ENCODE measurements at places on chromosomes 5 and 9.

DNA sequence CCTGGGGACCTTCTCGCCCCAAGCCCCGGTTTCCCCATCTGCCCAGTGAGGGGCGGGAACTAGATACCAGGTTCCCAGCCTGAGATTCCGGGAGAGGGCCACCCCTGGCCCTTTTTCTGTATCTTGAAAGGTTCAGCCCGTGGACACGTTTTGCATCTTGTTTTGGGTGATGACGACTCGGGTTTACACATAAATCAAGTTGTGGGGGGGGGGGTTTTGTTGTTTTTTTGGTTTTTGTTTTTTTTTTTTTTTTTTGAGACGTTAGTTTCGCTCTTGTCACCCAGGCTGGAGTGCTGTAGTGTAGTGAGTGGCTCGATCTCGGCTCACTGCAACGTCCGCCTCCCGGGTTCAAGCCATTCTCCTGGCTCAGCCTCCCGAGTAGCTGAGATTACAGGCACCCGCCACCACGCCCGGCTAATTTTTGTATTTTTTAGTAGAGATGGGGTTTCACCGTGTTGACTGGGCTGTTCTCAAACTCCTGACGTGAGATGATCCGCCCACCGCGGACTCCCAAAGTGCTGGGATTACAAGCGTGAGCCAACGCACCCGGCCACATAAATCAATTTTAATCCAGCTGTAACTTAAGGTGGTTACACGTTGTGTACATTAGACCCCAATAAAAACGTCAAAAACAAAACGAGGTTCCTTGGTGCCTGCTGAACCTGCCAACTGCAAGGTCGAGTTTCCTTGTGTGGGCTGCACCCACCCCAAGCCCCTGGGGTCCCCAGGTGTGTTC is 1.1 kb upstream of the BRD3 start:
- DNase-seq = no peak

GRCh38 chr5:14464096-14464495 is 117.5 kb upstream of the OTULINL start:
- no peak for DNase-seq

DNA sequence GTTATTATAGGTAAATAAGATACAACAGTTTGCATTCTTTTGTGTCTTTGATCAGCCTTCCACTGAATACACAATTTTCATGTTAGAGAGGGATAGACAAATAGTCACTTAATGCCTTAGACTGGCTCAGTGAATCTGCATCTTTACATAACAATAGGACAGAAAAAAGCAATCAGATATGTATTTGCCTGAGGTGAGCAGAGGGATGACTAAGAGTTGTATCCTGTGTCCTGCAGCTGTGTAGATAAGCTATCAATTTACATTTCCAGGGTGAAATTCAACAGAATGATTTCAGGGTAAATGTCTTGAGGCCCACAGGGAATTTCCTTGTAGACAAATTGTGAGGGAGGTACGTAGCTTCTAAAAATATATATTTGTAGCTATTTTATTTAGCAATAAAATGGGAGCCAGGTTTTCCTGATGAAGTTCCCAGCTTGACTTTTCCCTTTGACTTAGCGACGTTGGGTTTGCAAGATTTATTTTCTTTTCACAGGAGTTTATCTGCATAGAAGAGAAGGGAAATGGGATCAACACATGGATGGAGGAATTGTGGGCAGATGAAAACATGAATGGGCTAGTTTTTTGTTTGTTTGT is 586.1 kb upstream of the CDH6 start:
- no peak for DNase-seq

GRCh38 chr9:130786526-130786925 is 48.5 kb upstream of the ABL1 start:
- DNase-seq = no peak

DNA sequence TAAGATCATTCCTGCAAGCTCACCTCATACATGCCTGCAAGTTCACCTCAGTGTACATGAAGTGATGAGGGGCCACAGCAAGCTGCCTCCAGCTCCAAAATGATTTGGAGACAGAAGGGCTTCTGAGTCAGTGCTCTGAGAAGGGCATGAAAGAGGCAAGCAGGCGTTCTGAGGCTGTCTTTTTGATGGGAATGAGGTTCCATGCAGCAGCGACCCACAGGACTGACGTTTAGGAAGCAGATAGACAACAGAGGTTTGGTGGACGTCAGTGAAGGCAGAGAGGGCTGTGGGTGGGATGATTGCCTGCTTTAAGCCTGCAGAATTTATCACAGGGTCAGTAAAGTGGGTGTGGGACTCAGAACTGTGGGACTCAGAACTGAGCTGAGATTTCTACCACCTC is 8.9 kb upstream of the SMIM32 start:
- no peak for DNase-seq

DNA sequence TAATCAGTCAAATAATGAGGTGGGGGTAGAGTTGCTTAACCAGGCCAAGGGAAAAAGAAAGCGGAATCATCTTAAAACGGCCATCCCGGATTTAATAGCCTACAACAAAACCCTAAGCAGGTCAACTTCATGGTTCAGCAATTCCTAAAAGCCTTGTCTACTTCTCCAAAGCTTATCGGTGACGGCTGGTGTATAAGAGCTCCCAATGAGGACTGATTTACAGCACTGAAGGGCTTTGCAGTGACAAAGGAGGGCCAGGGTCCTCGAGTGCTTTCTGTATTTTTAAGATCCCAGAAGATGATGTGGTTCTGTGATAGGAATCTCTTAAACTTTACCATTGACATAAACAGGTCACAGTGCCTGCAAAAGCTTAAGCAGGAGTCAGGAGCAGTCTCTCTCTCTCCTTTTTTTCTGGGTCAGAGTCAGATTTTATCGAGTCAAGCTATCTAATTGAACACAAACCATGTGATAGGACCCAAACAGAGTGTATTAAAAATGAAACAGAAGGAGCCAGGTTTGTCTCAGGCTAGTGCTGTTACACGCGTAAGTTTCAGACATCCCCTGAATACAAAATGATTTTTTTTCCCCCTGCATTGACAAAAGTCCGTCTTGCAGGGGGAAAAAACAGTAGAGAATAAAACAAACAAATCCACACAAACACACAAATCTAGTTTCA is 663.6 kb upstream of the ZNF608 start:
- DNase-seq = no peak

DNA sequence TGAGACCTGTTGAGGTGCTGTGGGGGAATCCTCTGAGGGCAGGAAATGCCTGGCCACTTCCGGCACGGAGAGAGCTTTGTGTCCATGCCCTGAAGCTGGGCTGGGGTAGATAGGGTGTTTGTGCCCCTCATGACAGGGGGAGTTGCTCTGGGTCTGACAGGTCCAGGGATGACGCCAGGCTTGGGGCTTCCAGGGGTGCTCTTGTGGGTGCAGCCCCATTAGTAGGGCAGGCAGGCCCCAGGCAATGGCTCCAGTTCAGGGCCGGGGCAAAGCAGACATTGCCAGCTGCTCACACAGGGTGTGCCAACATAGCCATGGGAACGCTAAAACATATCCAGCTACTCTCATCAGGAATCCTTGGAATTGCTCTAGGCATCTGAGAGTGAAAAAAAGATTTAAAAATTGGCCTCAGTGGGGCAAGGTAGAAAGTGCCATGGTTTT is 21.1 kb downstream of the PITX1 start:
- DNase-seq = no peak

DNA sequence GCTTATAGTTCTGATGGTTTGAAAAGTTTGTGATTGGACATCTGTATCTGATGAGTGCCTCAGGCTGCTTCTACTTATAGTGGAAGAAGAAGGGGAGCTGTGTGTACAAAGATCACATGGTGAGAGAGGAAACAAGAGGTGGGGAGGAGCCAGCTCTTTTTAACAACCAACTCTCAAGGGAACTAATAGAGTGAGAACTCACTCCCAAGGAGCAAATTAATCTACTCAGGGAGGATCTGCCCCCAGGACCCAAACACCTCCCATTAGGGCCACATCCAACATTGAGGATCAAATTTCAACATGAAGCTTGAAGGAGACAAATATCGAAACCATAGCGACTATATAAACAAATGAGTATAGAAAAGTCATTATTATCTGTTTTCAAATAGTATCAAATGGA is 64.7 kb upstream of the PRLR start:
- DNase-seq = no peak

GRCh38 chr9:72912476-72913381 is 40.1 kb downstream of the ALDH1A1 start:
- no peak for DNase-seq

- DNase-seq = no peak
These were observed 78.5 kb downstream of the LMX1B start for GRCh38 chr9:126692041-126692758.

DNA sequence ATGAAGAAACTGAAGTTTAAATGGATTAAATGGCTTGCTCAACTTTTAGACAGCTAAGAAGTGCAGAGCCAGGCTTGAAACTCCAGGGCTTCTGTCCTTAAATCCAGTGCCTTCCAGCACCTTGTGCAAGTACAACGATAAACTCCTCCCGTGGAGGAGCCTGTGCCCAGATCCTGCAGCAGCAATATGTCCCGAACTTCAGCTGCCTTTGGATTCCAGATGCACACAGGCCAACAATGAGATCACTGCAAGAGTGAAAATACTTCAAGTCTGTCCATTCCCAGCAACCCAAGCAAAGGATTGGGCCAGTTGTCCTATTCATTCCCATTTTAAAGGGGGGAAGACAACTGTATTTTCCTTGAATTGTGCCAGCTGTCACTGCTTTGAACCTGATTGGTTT is 199.6 kb downstream of the CRB2 start:
- no peak for DNase-seq

DNA sequence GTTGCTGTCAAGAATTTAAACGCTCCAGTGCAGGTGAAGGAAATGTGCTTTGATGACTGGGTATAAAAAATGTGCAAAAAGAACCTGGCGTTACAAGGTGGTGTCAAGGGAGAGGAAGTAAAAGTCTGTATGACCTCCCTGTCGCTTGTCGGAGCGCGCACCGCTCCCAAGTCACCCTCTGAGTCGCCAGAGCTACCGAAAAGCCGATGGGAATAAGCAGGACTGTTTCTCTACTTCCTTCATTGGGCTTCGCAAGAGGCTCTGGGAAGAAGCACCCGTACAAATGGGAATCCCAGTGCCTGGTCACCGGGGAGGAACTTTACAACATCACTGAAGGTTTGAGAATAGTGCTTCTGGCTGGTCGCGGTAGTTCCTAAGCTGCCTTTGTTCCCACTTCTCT is 1.3 kb upstream of the DMRT2 start:
- no peak for DNase-seq

- no peak for DNase-seq
These were observed 222.7 kb upstream of the PRR16 start for GRCh38 chr5:120241400-120241799.

GRCh38 chr5:83482961-83483360 is 11.4 kb downstream of the VCAN start:
- no peak for DNase-seq

DNA sequence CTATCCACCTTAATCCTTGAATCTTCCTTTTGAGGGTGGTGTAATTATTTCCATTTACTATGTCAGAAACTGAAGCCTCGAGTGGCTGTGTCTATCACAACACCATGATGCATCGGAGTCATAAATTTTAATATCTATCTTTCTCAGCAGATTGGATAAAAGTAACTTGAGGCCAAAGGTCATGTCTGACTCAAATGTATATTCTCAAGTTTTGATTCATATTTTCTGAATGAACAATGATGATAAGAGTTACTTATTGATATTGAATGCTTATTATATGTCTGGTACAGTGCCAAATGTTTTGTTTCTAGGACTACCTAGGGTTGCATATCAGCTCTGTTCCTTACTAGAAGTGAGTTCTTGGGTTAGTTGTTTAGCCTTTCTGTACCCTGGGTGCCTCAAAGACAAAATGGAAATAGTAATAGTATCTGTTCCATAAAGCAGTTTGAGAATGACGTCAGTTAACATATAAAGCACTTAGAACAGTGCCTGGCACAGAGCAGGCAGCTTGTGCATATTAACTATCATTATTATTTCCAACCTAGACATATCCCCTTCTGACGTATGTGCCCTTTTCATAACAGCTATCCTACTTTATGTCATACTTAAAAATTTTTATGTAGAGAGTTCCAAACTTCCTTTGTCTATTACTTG is 42.6 kb downstream of the PRDM6 start:
- DNase-seq = no peak

GRCh38 chr5:62486672-62487071 is 74.1 kb downstream of the IPO11 start:
- DNase-seq = no peak

DNA sequence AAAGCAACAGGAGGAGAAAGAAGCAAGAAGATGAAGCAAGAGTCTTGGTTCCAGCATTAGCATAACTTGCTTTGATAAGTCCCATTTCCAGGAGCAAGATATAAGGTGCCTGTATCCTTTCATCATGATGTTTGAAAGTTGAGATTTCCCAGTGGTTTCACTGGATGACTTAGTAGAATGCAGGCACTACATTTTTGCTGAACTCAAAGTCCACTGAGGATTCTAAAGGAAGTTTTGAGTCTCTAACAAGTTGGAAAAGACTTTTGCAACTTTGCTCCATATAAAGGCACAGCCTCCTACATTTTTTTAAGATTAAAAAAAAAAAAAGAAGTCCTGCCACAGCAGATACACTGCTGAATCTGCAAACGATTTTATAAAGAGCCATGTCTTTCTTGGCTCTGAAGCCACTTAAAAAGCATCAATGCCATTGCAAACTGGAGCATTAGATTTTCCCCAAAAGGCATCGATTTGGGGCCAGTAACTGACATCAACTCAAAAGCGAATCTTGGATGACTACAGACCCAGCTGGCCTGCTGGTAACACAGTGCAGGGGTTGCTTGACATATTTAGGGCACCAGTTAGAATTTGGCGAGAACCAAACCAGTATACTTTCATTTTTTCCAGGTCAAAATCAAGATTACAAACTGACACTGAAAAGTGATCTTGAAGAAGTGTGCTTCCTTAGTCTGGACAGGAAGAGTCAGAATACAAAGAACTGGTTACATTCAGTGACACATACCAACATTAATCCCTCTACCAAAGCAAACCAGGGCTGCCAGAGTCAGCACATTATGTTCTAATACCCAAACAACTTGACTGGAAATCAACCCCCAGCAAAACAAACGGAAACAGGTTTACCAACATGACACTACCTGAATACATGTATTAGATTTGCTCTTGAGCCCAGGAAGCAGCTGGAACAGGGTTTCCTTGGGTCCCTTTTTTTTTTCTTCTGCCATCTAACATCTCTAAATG is 39.1 kb upstream of the KCNV2 start:
- DNase-seq = no peak

GRCh38 chr5:11595045-11595444 is 309.2 kb downstream of the CTNND2 start:
- DNase-seq = no peak

DNA sequence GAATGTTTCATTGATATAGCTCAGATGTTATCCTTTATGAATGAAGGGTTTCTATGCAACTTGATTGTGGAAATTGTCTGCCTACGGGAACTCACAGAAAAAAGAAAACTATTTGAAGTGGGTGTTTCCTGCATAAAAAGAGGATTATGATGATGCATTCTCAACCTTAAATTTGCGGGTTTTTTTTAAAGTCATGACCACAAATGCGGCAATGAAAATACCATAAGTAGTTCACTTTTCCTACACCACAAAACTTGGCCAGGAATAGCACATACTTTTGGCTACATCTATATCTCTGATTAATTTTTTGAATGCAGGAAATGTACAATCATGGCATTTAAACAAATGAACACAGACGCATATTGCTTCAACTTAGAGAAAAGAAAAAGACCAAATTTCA is 754.7 kb downstream of the DTWD2 start:
- no peak for DNase-seq

All from GF-D8 (cell line).